H1 (cell line): ENCODE measurements at places on chromosomes 5 and 9. TPM values are rescaled to one million over a fixed set of nuclear protein-coding genes. Genes with fewer than 3 reads are reported as not detected.

GIN1 gene
- 7.0 and 7.1 TPM in 2 replicates for total RNA-seq

CATSPER3 gene
- total RNA-seq, result 0.48 TPM in 1 of 2 replicates, not detected in the other

MARCOL gene
- total RNA-seq, result not detected in 2 replicates

FAM221B gene
- total RNA-seq, result not detected in 2 replicates

ASPN gene
- total RNA-seq, result not detected in 2 replicates

IFNB1 gene
- total RNA-seq, result not detected in 2 replicates

TMEM232 gene
- 1.3 and 1.6 TPM in 2 replicates for total RNA-seq

TRIM7 gene
- total RNA-seq, result 0.44 and 0.47 TPM in 2 replicates

PDZD2 gene
- total RNA-seq, result 6.8 and 8.5 TPM in 2 replicates

ATP10B gene
- total RNA-seq, result 0.10 and 0.11 TPM in 2 replicates

TEX48 gene
- total RNA-seq, result not detected in 2 replicates

CARD6 gene
- total RNA-seq, result 0.33 and 0.50 TPM in 2 replicates

DNA sequence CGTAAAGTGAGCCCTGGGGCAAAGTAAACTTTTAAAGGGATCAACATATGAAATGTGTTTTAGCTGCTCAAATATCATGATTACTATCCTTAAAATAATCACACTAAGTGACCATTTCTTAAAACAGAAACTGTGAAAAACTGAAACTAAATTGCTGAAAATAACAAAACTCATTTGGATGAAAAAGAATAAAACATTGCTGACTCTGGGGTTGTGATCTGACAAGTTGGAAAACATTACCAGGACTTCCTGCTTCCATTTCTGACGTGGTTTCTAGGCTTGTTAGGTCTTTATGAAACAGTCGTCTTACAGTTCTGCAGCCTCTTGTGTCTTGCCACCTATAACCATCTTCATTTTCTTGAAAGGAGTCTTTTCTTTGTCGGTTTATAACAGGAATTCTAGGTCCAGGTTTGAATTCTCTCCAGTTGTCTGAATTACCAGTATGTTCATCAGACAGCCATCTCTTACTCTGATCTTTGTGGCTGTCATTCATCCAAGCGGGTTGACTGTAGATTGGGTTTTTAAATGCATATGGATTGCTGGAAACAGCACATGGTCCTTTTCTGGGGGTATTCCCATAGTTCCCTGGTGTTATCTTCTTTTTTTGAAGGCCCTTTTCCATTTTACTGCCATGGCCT is 1.7 kb downstream of the TUT7 start:
- DNase-seq, result no peak

- no peak for DNase-seq
These were observed 51.8 kb downstream of the NDST1 start for GRCh38 chr5:150559701-150560100.

DNA sequence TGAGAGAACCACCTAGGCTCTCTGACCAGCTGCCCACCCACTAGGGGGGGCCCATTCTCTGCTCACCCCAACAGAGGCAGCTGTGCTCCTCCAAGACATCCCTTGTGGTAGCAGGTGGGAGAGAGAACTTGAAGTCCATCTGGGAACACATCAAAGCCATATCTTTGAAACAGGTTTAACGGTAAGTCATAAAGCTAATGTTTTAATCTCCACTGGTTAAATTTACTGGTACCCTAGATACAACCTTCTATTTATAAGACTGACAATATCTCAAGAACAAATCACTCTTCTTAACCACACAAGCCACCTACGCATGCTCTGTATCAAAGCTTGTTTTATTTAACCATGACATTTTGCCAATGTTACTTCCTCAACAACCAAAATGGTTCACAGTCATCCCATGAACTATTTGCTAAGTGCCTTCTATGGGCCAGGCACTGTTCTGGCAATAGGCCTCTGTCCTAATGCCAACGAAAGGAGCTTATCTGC is 20.4 kb downstream of the AUH start:
- no peak for DNase-seq

- no peak for DNase-seq
These were observed 268.2 kb downstream of the ISL1 start for GRCh38 chr5:51651476-51651875.

GRCh38 chr5:121982146-121982892 is 20.5 kb downstream of the SRFBP1 start:
- no peak for DNase-seq

DNA sequence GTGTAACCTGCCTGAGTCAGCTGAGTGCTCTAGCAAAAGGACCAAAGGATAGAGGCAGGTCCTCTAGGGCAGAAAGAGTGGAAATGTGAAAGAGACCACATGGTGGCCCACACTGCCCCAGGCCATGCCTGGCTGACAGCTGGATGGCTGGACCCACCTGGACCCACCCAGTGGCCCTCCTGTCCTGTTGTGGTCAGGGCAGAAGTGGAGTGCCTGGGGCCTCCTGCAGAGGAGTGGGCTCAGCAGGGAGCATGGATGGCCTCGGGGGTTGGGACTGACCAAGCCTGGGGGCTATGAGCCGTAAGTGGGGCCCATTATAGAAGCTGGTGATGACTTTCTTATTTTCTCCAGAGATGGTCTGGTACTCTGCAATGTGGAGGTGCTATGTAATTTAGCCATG is 55.7 kb upstream of the FAM120AOS start:
- no peak for DNase-seq

- no peak for DNase-seq
These were observed 70.7 kb downstream of the ENTREP1 start for GRCh38 chr9:69395718-69396117.

DNA sequence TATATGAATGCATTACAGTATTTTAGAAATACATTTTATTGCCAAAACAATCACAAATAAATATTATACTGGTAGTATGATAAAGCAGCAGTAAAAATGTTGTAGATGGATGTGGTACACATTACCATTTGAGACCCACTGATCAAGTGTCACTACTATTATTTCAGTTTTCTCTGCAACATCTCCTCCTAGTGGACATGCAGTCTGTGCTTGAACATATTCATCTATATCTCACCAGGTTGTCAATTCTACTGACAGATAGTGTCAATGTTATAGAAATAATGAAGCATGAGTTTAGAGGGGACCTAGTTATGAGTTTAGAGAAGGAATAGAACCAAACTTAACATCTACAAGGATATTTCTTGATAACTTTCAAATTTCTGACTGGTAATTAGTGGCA is 39.2 kb upstream of the ELOVL7 start:
- no peak for DNase-seq

- DNase-seq, result no peak
These were observed 803 bp downstream of the GARIN3 start for GRCh38 chr5:157165261-157165660.

DNA sequence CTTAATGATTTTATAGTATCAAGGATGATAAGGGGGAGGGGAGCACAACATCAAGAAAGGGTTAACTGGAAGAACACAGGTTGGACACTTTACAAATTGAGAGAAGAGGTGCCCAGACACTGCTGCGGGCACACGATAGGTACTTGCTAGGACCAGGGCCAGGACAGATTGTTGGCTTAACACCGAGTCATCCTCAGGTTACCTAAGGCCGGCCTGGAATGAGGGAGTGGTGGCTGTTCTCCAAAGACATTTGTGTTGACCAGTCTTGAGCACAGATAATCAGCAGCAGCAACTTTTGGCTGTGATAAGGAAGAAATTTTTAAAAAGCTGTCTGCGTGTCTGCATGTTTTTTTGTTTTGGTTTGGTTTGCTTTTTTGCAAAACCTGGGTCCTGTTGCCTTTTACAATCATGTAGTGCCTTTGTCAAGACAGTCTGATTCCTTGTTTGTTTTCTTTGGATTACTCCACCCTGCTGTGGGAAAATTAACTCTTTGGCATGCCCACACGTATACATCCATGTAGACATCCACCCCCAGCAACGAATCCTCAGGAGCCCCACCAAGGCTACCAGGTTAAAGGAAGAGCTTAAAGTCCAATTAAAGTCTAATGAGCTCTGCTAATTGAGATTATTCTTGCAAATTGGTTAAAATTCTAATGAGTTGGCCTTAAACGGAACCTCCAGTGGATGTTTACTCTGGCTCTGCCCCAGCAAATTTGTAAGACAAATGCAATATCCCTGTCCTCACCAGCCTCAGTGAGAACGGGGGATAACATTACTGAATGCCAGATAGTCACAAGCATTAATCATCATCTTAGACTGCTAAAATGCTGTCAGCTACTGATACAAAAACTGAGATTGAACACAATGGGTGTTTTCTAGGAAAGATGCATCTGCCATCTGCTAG is 382.3 kb downstream of the ACTL7B start:
- no peak for DNase-seq

- no peak for DNase-seq
These were observed 39.3 kb downstream of the TTLL11 start for GRCh38 chr9:122053567-122054350.

DNA sequence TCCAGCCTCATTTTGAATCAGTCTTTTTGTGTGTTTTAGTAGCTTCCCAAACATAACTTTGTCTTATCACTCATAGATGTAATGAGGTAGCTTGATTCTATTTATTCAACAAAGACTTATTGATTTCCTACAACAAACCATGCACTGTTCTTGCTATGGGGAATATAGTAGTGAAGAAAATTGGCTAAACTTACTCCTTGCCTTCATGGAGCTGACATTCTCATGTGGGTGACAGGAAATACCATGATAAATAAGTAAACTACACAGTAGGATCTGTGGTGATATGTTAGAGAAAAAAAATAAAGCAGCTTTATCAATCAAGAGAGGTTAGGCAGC is 255.7 kb upstream of the TNC start:
- DNase-seq, result no peak

DNA sequence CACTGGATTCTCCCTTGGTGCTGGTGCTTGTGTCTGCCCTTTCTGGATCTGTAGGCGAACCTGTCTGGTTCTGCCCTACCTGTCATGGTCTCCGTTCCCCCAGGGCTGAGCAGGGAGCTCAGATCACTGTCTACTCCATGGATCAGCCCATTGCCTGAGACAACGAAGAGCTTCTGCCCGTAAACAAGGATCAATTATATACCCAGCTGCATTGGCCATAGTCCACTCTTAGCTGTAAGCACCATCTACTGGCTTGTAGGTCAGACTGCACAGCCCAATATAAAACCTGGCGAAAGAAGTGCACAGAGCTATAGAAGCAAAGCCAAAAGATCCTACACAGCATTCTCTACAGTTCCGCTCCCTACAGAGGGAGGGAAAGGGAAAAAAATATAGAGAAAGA is 181.5 kb upstream of the RPS23 start:
- no peak for DNase-seq

DNA sequence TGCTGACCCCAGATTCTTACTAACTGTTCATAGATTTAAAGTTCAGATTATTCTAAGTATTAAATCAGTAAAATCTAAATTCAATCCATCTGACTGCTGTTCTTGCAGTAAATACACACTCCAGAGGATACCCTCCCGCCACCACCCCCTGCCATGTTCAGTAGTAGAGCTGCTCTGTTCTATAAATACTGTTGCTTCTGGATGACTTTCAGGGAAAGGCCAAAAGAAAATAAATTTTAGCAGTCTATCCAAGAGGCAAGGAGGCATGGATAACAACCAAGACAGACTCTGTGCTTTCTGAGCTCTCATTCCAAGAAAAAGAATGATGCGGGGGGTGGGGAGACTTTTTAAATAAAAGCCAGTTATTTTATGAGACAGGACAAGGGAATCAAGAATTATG is 115.1 kb downstream of the ADAMTS6 start:
- no peak for DNase-seq

DNA sequence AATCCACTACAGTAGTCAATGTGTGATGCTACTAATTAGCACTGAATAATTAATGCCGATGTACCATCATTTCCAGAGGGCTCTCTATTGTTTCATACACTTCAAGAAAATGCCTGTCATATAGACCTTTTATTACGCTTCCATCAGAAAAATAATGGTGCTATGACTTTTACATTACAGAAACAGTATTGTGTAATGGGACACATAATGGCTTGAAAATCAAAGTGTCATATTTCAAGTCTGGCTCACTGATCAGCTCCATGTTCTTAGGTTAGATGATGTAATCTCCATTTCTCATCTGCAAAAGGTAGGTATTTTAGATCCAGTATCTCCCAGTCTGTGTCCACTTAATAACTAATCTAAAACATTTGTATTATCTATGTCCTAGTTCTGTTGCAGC is 990.6 kb upstream of the TYRP1 start:
- no peak for DNase-seq

GRCh38 chr9:124320062-124320973 is 62.6 kb downstream of the NEK6 start:
- DNase-seq, result peak; percentile 93

GRCh38 chr9:35920051-35920620 is 10.8 kb downstream of the SPAAR start:
- DNase-seq, result no peak

DNA sequence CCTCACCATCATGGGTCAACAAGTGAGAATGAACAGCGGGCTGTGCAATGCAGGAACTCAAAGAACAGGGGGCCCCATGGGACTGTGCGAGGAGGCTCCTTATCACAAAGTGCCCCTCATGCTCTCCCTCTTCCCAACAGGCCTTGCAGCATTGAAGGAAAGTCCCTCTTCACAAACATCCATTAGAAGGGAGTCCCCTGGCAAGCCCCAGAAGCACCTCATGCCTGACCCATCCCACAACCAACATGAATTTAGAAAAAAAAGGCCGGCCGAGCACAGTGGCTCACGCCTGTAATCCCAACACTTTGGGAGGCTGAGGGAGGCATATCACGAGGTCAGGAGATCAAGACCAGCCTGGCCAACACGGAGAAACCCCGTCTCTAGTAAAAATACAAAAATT is 122.6 kb upstream of the FSTL4 start:
- DNase-seq, result peak; percentile 7

GRCh38 chr5:148687427-148687826 is 33.1 kb upstream of the HTR4 start:
- DNase-seq, result peak; percentile 23

DNA sequence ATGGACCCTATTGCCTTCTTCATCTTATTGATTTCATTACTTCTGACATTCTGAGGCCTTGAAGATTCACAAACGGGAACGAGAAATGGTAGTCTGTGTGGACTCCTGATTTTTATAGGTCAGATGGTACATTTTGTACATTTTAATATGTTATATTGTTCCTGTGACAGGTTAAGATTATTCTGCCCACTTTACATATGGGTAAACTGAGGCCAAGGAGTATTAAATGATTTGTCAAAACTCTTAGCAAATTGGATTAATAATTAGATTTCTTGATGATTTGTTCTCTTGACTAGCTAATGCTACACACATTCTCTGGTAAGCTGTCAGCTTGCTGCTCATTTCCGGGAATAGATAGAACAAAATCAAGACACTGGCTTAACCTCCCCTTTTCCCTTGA is 1.9 kb downstream of the FAM53C start:
- no peak for DNase-seq

- DNase-seq, result no peak
These were observed 32.2 kb downstream of the SPOCK1 start for GRCh38 chr5:137466889-137467288.

GRCh38 chr9:31697956-31698355 is 686.5 kb upstream of the ACO1 start:
- no peak for DNase-seq
